ENCODE measurements at places on chromosomes 2 and 18.

DNA sequence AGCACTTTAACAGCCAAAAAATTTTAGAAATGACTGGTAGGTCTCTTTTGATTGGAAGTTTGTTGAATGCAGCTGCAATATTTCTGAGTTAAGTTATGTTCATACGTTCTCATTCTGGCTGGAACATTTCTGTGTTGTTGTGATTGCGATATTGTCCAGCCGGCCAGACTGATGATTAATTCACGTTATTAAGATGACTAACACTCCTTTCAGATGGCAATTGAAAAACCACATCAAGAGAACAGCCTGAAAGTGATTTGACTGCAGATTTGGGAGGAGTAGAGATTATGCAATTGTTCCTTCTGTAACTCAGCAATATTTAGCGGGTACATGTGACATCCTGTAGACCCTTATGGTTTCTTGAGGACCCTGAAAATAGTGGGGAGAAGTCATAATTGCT, 133.7 kb downstream of the FBXO15 start:
- no peak for DNase-seq

DNA sequence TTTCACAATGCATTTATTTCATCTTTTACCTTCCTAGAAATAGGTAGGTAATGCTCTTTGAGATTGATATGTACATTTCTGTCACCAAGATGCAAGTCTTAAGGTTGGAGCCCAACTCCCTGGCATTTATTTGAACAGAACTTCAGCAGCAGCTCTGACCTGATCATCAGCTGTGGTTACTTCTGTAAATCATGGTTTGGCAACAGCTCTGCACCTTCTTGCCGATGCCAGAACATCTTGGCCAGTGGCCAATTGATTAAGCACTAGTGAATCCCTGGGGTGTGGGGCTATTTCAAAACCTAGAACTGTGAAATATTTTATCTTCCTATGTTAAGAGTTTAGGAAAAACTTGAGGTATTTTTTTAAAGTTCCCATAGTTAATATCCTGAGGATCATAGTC, 124.8 kb upstream of the NYAP2 start:
- no peak for DNase-seq

DNA sequence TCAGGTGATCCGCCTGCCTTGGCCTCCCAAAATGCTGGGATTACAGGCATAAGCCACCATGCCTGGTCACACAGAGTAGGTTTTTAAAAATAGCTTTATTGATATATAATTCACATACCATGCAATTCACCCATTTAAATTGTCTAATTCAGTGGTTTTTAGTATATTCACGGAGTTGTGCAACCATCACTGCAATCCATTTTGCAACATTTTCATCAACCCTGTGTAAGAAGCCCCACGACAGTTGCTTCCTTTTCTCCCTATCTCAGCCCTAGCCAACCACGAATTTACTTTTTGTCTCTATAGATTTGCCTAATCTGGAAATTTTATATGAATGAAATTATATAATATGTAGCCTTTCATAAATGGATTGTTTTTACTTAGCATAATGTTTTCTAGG, 266.4 kb downstream of the NAPG start:
- DNase-seq = no peak

GRCh38 chr2:85804583-85804982, 50.8 kb downstream of the ATOH8 start:
- DNase-seq = peak; percentile 55

- DNase-seq = no peak
These were observed 4.5 kb downstream of the LPIN1 start for GRCh38 chr2:11750917-11751316.

DNA sequence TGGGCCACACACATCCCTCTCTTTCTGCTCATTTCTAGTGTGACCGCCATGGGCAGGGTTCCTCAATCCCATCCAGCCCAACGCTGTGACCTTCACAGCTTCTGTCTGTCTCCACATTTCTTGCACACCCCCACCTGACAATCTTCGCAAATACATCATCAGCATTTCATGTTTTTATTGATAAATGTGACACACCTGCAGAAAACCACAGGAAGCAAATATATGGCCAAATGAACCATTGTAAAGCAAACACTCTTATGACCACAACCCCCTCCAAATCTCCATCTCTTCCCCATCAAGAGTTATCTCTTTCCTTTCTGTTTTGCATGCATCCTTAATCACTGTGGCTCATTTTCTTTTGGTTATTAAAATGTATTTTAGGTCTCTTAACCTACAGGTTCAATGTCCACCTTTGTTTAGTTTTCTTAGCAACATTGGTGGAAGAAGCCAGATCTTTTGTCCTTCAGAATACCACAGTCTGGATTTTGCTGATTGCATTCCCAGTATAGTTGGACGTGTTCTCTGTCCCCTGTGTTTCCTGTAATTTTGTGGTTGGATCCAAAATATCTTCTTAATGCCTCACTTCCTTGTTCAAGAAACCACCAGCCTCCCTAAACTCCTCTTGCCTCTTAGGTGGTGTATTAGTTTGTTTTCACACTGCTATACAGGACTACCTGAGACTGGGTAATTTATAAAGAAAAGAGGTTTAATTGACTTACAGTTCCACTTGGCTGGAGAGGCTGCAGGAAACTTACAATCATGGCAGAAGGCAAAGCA, 9.8 kb upstream of the NCK2 start:
- peak; percentile 38 for DNase-seq

DNA sequence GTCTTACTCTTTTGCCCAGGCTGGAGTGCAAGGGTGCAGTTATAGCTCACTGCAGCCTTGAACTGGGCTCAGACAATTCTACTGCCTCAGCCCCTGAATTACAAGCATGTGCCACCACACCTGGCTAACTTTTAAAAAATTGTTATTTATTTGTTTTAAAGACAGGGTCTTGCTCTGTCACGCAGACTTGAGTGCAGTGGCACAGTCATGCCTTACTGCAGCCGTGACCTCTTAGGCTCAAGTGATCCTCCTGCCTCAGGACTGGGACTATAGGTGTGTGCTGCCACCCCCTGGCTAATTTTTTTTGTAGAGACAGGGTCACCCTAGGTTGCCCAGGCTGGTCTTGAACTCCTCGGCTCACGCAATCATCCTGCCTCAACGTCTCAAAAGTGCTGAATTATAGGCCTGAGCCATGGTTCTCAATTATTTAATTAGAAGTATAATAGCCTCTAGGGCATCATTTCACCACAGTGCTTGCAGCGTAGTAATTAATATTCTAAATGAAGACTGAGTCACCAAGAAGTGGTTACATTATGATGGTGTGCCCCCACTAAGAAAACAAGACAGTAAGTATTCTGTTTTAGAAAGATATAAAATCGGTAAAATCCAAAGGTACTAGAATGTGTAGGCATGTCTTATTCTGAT, 69.6 kb downstream of the EML4 start:
- DNase-seq = peak; percentile 81

GRCh38 chr2:239772721-239773120, 252.4 kb downstream of the NDUFA10 start:
- peak; percentile 17 for DNase-seq

DNA sequence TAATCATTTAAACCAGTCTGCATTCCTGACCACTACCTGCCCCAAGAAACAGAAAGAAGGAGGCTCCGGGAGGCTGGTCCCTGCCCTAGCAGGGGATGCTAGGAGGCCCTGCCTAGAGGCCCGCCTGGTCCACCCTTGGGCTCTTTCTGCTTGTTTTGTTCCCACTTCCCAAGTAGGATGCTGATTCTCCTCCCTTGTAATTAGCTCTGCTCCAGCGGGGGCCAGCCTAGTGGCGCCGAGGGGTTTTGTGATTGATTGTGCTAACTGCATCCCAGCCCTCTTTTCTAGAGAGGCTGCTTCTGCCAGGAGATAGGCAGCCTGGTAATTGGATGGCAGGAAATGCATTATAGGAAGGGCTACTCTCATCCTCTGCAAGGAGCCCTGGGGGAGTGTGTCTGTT, 220.0 kb downstream of the LOXHD1 start:
- DNase-seq = no peak

GRCh38 chr2:159133797-159134196, 152.7 kb downstream of the WDSUB1 start:
- no peak for DNase-seq

DNA sequence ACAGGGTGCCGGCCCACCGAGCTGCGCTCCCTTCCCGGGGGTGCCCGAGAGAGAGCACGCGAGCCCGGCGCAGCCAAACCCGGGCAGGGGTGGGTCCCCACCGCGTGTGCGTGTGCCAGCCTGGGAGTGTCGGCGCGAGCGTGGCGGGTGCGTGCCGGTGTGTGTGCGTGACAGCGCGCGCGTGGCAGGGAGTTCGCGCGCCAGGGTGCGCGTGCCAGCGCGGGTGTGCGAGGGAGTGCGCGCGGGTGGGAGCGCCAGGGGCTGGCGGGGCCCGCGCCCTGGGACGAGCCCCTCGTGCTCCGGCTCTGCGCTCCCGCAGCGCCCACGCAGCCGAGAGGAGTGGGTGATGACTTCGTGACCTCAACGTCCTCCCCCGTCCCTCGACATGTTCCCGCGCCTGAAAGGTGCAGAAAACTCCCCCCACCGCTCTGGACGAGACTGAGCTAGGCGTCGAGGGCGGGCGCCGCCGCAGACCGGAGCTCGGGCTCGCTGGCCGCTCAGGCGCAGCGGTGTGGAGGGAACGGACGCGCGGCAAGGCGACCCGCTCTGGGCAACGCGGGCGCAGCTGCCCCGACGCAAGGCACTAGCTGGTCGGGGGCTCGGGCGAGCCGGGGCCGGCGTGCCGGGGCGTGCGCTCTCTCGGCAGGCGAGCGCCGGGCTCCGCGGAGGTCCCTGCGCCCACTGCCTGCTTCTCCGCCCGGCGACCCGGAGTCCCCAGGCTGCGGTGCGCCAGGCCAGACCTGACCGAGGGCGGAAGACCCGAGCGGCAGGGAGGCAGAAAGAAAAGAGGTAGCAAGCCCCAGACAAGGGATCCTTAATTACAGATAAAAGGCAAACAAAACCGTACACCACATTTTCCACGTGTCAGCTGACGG, 582.8 kb downstream of the ZEB2 start:
- peak; percentile 75 for DNase-seq

- DNase-seq = no peak
These were observed 300.9 kb upstream of the FBXO11 start for GRCh38 chr2:48207201-48207641.

- DNase-seq = no peak
These were observed 528.4 kb upstream of the SYT4 start for GRCh38 chr18:43805646-43806194.

DNA sequence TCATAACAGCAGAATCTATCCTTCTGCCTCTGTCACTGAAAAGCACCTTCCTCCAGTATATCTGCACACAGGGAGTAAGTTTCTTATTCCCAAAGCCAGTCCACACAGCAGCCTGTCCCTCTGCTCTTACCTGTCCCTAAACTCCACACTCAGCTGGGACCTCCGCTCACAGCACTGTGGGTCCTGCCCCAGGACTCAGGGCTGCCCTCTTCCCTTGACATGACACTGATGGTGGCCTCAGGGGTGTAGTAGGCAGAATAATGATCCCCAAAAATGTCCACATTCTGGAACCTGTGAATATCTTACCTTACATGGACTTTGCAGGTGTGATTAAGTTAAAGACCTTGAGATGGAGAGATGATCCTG, 39.7 kb upstream of the EML4 start:
- DNase-seq = no peak

GRCh38 chr2:134621939-134622705, 96.7 kb downstream of the TMEM163 start:
- DNase-seq = no peak

DNA sequence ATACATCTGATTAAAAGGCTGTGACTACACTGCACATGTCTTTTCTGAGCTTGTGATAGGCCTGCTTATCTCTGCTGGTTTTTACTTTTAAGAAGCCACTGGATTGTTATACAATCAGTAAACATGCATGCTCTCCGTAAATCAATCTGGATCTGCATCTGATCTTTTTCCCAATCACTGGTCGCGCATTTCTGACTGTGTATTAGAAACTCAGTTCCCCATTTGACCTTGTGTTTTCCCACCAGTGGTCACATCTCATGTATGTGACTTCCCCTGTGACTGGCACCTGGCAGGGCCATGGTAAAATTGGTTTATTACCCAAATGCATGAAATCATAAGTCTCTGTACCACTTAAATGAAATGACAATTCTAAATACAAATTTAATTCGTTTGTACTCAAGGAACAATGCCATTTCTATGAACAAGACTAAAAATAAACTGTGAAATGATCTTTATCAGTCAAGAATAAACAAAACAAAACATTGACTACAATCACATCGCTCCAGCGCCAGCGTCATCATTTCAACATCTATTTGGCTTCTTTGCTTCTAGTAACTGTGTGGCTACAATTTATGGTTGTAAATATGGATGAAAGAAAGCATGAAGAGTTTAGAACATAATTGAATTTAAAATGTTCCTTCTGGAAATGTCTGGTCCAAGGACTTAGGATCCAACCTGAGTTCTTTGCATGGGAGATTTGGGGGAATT, 396.6 kb upstream of the TRIB2 start:
- no peak for DNase-seq

- DNase-seq = peak; percentile 33
These were observed 182.7 kb upstream of the SIX2 start for GRCh38 chr2:45191976-45192375.

DNA sequence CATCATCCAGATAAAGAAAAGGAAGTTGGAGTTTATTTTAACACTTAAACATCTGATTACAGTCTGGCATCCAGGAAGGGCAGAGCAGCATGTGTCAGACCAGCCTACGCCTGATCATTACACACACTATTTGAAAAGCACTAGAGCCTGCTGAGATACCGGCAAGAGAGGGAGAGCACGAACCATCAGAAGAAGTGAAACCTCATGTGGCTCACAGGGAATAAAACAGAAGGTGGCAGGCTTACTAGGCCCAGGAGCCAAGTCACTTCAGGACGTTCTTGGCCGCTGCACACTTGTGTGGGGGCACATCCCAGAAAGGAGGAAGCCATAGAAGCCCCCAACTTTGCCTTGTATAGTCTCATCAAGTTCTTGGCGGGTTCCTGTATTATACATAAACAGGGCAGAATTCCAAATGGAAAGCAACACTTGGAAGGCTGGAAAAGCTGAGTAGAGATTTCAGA, 105.5 kb downstream of the UGGT1 start:
- no peak for DNase-seq

- no peak for DNase-seq
These were observed 490.6 kb downstream of the THSD7B start for GRCh38 chr2:137255990-137256389.

- no peak for DNase-seq
These were observed 133.7 kb downstream of the COL6A3 start for GRCh38 chr2:237280229-237280628.

DNA sequence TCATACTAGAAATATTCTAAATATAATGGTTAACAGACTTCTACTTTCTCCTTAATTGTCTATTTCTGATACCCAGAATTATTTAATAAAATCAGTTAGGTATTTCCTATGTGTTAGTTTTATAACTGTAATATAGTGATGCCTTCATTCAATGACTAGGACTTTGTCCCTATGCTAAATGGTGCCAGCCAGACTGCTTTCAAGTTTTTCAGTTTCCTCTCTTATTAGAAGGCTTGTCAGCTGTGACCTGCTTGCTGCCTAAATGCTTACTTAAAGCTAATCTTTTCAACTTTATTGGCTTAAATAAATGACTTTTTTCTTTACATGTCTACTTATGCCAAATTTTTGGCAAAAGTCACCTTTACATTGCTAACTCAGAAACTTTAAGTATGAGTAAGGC, 30.7 kb downstream of the BAZ2B start:
- no peak for DNase-seq

GRCh38 chr2:72153026-72153791, 5.5 kb upstream of the CYP26B1 start:
- DNase-seq = peak; percentile 54

GRCh38 chr2:206028101-206028500, 57.9 kb downstream of the INO80D start:
- DNase-seq = no peak

GRCh38 chr18:62325806-62326645, 916 bp downstream of the TNFRSF11A start:
- peak; percentile 69 for DNase-seq
